Natural killer cell treated with Interleukin-12 subunit alpha and Interleukin-12 subunit beta and Interleukin-15 and Interleukin-18, amount 100 ng/mL, for 72 hours (primary cell): ENCODE measurements at places on chromosomes 12 and 14.

GRCh38 chr12:50579757-50580267 is 75.0 kb downstream of the DIP2B start:
- no peak overlapping the region for H3K27ac ChIP-seq
- peaks cover 15% of the 10 kb centered on the region for H3K4me1 ChIP-seq
- no peak for DNase-seq
- H3K27me3 ChIP-seq, result no peaks in the 10 kb centered on the region
- no peak overlapping the region for H3K4me3 ChIP-seq
- no peaks in the 10 kb centered on the region for H3K36me3 ChIP-seq

- H3K27me3 ChIP-seq, result no peaks in the 10 kb centered on the region
- no peaks in the 10 kb centered on the region for H3K4me1 ChIP-seq
- H3K27ac ChIP-seq, result no peak overlapping the region
- no peak overlapping the region for H3K4me3 ChIP-seq
- DNase-seq, result no peak
Observed at GRCh38 chr12:78622529-78623195, 241.9 kb upstream of the SYT1 start.

- H3K36me3 ChIP-seq, result no peaks in the 10 kb centered on the region
- H3K27me3 ChIP-seq, result peaks cover 26% of the 10 kb centered on the region
- peak; percentile 22 for DNase-seq
- no peaks in the 10 kb centered on the region for H3K4me1 ChIP-seq
- H3K4me3 ChIP-seq, result no peak overlapping the region
- H3K27ac ChIP-seq, result no peak overlapping the region
Observed at GRCh38 chr12:123886931-123887582, 85.6 kb downstream of the CCDC92 start.

- H3K4me1 ChIP-seq, result peaks cover 17% of the 10 kb centered on the region
- peak overlapping the region; percentile 92 for H3K4me3 ChIP-seq
- H3K27me3 ChIP-seq, result no peaks in the 10 kb centered on the region
- no peak for DNase-seq
- H3K27ac ChIP-seq, result peak overlapping the region; percentile 56
- no peaks in the 10 kb centered on the region for H3K36me3 ChIP-seq
Observed at GRCh38 chr12:101696251-101697196, 916 bp upstream of the CHPT1 start.

DNA sequence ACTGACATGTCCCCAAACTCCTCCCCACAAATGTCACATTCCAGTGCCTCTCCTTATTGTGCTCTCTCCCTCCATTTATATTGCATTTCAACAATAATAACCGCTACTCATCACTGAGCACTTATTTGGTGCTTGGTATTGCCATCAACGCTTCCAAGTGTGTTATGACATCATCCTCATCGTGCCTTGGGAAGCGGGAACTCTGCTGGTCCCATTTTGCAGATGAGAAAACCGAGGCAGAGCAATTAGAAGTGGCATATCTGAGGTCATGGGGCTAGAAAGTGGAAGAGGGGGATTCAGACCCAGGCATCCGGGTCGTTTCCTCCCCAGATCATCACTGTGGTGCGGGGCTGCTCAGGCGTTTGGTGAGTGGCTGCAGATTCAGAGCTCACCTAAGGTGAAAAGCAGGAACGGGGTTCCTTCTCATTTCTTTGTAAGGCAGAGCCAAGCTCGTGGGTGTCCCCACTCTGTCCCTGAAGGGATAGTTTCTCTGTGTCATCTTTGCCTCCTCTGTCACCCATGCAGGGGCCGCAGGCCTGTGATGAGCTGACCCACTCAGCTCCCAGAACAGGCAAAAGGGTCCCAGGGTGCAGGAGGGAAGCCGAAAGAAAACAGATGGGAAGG is 5.5 kb upstream of the FZD10 start:
- peaks cover 17% of the 10 kb centered on the region for H3K27me3 ChIP-seq
- H3K27ac ChIP-seq, result no peak overlapping the region
- H3K4me3 ChIP-seq, result no peak overlapping the region
- H3K4me1 ChIP-seq, result no peaks in the 10 kb centered on the region

DNA sequence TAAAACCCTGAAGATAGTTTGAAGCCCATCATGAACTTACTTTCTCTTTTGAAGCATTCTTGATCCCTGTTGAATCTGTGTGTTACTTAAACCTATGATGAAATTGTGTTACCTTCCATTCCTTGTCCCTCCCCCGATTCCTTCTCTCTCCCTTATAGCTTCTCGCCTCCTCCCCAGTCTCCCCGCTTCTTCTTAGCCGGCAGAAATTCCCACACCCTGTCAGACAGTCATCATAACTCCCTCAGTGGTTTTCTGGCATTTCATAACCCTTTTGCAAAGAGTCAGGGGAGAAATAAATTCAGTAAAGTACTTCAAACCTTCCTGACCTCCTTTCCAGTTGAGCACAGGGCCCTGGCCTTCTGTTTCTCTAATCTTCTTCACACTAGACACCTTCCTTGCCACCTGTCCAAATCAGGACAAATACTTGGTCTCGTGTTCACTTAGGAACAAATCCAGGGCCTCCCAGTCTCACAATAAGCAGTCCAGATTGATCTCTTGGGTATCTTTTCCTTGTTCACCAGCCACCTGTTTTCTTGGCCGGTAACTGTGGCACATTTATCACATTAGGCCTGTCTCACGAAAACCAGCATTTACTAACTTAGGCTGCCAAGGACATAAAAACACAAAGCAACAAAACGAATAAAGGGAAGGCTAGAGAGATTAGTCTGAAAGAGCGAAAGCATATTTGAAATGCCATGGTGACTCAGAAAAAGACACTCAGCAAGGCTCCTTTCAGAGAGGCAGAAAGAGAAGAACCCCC is 355.9 kb downstream of the TMTC2 start:
- no peaks in the 10 kb centered on the region for H3K36me3 ChIP-seq
- H3K27ac ChIP-seq, result no peak overlapping the region
- no peak for DNase-seq
- H3K27me3 ChIP-seq, result no peaks in the 10 kb centered on the region

DNA sequence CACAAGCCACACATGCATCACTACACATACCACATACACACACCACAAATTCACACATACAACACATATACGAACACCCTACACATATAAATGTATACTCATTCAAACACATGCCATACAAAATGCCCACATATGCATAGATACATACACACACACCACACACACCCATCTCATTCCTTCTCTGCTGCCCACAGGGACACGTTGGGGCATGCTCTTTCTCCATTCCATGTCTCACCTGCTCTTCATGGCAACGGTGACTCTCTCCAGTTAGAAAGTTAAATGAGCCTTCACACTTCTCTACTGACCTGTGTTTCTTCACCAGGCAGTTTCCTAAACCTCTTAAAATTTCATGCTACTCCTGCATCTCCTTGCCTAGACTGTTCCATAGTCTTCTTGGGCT is 1194.8 kb downstream of the BCL11B start:
- no peaks in the 10 kb centered on the region for H3K36me3 ChIP-seq
- H3K27ac ChIP-seq, result no peak overlapping the region
- peaks cover 22% of the 10 kb centered on the region for H3K27me3 ChIP-seq
- H3K4me3 ChIP-seq, result no peak overlapping the region

DNA sequence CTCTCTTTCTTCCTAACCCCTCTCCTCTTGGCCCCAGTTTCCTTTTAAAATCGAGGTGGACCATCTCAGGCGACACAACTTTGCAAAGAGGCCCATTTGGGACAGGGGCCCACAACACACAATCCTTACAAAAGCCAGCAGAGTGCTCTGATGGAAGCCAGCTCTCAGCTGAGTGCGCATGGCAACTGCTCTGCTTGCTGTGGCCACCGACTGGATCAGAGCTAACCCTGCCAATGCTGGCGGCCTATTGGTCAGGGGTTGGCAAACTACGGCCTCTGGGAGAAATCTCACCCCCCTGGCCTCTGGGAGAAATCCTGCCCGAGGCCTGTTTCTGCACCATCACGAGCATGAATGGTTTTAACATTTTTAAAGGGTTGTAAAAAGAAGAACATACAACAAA is 55.0 kb downstream of the AMN start:
- H3K27ac ChIP-seq, result no peak overlapping the region
- no peaks in the 10 kb centered on the region for H3K36me3 ChIP-seq
- H3K4me1 ChIP-seq, result no peaks in the 10 kb centered on the region
- H3K27me3 ChIP-seq, result no peaks in the 10 kb centered on the region

DNA sequence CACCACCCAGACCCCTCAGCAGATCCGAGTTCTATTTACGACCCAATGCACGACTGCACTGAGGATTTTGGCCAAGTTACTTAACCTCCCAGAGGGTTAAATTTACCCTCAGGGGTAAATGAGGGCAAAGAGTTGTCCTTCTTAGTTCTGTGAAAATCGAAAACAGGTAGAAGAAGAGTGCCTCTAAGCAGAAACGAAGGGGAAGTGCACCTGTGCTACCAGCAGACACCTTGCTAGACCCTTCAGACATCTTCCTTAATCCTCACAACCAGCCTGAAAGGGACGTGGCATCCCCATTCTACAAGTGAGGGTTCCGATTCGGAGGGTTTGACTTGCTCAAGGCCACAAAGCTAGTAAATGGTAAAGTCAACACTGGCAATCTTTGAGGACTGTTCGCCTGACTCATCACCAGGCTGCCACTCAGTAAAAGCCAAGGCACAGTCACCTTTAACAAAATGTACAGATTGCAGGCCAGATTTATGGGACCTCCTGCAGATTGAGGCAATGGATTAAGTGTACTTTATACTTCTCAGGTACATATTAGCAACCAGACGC is 1.6 kb downstream of the GSG1 start:
- H3K27me3 ChIP-seq, result no peaks in the 10 kb centered on the region

DNA sequence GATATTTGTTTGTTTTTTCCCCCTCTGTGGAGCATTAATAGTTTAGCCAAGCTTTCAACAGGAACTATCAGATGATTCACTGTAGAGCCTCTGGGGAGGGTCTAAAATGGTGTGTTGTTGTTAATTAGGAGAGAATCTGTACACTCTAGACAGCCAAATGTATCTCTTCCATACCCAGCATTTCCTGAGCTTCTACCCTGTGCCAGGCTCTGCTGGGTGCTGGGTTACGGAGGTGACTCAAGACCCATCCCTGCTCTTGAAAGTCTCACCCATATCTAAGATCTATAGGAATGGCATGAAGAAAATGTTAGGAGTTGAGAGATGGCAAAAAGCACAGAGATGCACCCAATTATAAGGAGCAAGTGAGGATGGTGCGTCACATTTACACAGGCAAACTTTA is 245.8 kb downstream of the C12orf75 start:
- no peaks in the 10 kb centered on the region for H3K36me3 ChIP-seq
- H3K4me1 ChIP-seq, result no peaks in the 10 kb centered on the region
- DNase-seq, result no peak
- no peak overlapping the region for H3K27ac ChIP-seq
- peaks cover 34% of the 10 kb centered on the region for H3K27me3 ChIP-seq

GRCh38 chr12:10331642-10332239 is 24.1 kb downstream of the KLRD1 start:
- peaks cover 24% of the 10 kb centered on the region for H3K36me3 ChIP-seq
- no peak overlapping the region for H3K4me3 ChIP-seq
- no peaks in the 10 kb centered on the region for H3K27me3 ChIP-seq
- DNase-seq, result no peak
- H3K27ac ChIP-seq, result peak overlapping the region; percentile 27

- DNase-seq, result no peak
- H3K27me3 ChIP-seq, result no peaks in the 10 kb centered on the region
- H3K36me3 ChIP-seq, result peaks cover 6% of the 10 kb centered on the region
- no peak overlapping the region for H3K27ac ChIP-seq
Observed at GRCh38 chr12:46699986-46700385, 125.8 kb downstream of the SLC38A4 start.

GRCh38 chr14:63276492-63277342 is 42.0 kb downstream of the GPHB5 start:
- H3K4me1 ChIP-seq, result no peaks in the 10 kb centered on the region
- H3K27me3 ChIP-seq, result peaks cover 4% of the 10 kb centered on the region
- DNase-seq, result no peak
- no peak overlapping the region for H3K27ac ChIP-seq
- no peak overlapping the region for H3K4me3 ChIP-seq

DNA sequence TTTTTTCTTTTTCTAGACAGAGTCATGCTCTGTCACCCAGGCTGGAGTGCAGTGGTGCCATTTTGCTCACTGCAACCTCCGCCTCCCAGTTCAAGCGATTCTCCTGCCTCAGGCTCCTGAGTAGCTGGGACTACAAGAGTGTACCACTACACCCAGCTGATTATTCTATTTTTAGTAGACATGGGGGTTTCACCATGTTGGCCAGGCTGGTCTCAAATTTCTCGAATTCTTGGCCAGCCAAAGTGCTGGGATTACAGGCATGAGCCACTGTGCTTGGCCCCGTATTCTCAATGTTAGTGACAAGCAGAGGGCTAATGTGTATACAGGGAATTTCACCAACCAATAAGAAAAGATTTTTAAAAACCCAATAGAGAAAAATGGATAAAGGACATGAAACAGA is 8.4 kb downstream of the PLBD2 start:
- no peaks in the 10 kb centered on the region for H3K27me3 ChIP-seq
- no peaks in the 10 kb centered on the region for H3K4me1 ChIP-seq
- no peak overlapping the region for H3K4me3 ChIP-seq
- no peak for DNase-seq

DNA sequence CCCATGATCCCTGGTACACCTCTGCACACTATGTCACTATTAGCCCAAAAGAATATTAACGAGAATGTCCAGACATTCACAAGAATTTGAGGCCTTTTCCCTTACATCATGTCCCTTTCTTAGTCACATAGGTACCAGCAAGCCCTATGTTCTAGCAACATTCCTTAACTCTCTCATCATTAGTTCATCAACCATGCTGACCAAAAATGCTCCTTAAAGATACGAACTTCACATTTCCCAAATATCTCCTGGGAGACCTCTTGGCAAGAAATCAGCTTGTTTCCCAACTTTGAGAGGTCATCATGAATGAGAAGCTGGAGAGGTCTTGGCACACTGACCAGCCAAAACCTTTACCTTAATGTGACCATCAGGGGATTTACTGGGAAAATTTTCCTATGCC is 4.6 kb downstream of the SALL2 start:
- DNase-seq, result no peak
- H3K36me3 ChIP-seq, result no peaks in the 10 kb centered on the region
- H3K27ac ChIP-seq, result no peak overlapping the region
- H3K27me3 ChIP-seq, result peaks cover 5% of the 10 kb centered on the region
- H3K4me3 ChIP-seq, result no peak overlapping the region

DNA sequence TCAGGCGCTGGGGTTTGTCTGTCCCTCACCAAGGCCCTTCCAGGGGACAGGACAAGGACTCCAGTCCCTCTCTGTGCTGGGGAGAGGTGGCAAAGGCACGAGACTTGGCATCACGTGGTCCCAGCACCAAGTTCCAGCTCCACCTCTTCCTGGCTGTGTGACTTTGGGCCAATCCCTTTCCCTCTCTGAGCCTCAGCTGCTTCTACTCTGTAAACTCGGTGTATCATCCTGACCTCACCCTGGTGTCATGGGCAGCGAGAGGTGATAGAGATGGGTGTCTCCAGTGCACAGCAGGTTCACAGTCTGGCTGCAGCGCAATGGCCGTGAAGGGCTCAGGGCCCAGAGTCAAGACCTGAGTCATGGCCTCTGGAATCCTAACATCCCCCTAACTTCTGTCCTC is 54.0 kb downstream of the MVK start:
- no peak overlapping the region for H3K27ac ChIP-seq
- H3K36me3 ChIP-seq, result no peaks in the 10 kb centered on the region
- H3K4me3 ChIP-seq, result no peak overlapping the region
